ENCODE measurements at places on chromosomes 5 and 9. TPM values are rescaled to one million over a fixed set of nuclear protein-coding genes. Genes with fewer than 3 reads are reported as not detected.
A peak's percentile ranks its signal among the peaks of the same experiment; 100 is the strongest.

- no peak overlapping the region for H3K4me3 ChIP-seq
- H3K4me1 ChIP-seq = no peaks in the 10 kb centered on the region
- H3K27ac ChIP-seq = no peak overlapping the region
These were observed 1963.3 kb upstream of the CDH9 start for GRCh38 chr5:29001666-29002065.

DNA sequence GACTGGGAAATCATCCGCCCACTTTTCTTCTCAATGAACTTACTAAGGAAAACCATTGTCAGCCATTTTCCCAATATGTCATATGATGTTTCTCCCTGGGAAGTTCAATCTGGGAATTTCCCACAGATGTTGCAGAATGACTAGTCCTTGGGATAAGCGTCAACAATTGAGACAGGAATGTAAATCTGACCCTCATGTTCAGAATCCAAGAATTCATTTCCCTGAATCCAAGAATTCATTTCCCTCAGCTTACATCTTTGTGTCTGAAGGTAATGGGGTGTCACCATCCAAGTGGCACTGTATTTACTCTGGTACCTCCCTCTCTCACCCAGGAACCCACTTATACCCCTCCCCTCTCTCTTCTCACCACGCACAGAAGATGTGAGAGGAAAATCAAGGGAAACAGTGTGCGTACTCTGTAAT, 7.4 kb downstream of the KLF9 start:
- H3K4me3 ChIP-seq = peak overlapping the region; percentile 51
- H3K36me3 ChIP-seq = peaks cover 4% of the 10 kb centered on the region
- DNase-seq = no peak
- H3K4me1 ChIP-seq = peaks cover 76% of the 10 kb centered on the region
- H3K27ac ChIP-seq = peak overlapping the region; percentile 92

GRCh38 chr5:78744951-78745534, 96.5 kb upstream of the LHFPL2 start:
- H3K4me1 ChIP-seq = no peaks in the 10 kb centered on the region
- no peaks in the 10 kb centered on the region for H3K27me3 ChIP-seq
- no peak overlapping the region for H3K27ac ChIP-seq
- no peak overlapping the region for H3K4me3 ChIP-seq

- peak overlapping the region; percentile 83 for H3K27ac ChIP-seq
- peak; percentile 55 for DNase-seq
- peak overlapping the region; percentile 70 for H3K4me3 ChIP-seq
- no peaks in the 10 kb centered on the region for H3K36me3 ChIP-seq
- no peaks in the 10 kb centered on the region for H3K27me3 ChIP-seq
These were observed 763 bp downstream of the TJP2 start for GRCh38 chr9:69174616-69175463.

DNA sequence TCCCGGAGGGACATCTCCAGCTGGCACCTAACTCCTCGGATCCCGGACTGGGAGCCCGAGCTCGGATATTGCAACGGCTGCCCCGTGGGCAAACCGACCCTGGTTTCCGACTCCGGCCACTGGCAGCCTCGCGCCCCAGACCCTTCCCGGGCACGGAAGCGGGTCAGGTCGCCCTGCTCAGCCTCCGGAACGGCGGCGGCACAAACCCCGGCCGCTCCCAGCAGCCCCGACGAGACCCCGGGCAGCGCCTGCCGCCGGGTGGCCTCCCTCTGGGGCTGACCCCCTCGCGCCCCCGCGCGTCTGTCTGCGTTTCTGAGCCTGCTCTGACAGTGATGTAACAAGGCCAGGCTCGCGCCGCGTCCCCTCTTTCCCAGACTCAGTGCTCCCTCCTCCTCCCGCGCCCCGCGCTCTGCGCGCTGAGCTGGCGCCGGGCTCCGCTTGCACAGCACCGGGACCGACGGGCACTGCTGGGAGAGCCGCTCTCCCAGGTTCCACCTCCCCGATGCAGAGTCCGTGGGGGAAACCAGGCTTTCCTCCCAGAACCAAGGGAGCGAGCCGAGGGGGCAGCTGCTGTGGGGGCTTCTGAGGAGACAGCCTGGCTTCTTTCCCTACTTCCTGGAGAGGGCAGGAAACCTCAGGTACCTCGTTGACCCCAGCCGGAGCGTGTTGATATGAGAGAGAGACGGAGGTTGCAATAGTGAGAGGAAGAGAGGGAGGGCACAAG, at the start of gene TMEM215:
Gene TMEM215, plus strand, starts transcription at position 373 of the 724 bp plus-strand sequence. CDS start 644 bp downstream, outside the sequence.
- H3K27me3 ChIP-seq = peaks cover 31% of the 10 kb centered on the region
- peak within 1 kb of the TSS; percentile 27 for H3K4me3 ChIP-seq
- no peak for DNase-seq
- no peaks in the 10 kb centered on the region for H3K36me3 ChIP-seq

The PRELID1 gene
- 45.8 TPM for total RNA-seq

The CREBRF gene
- total RNA-seq = 20.3 TPM

The C9orf78 gene
- 83.0 TPM for total RNA-seq

The DNM1 gene
- 1.8 TPM for total RNA-seq

The FAM200C gene
- total RNA-seq = 1.00 TPM

The HDAC3 gene
- total RNA-seq = 29.8 TPM

The PTGER4 gene
- total RNA-seq = 11.2 TPM

The IFNW1 gene
- total RNA-seq = not detected

Measured in gastrocnemius medialis (tissue), 4 donors.